NCI-H524 (cell line): ENCODE measurements at places on chromosomes 5 and 9.
A peak's percentile ranks its signal among the peaks of the same experiment; 100 is the strongest.

- no peak for DNase-seq
Measured at GRCh38 chr9:21558615-21559401, 76.7 kb upstream of the IFNE start.

- no peak for DNase-seq
Measured at GRCh38 chr5:95842854-95843544, 20.5 kb upstream of the GLRX start.

DNA sequence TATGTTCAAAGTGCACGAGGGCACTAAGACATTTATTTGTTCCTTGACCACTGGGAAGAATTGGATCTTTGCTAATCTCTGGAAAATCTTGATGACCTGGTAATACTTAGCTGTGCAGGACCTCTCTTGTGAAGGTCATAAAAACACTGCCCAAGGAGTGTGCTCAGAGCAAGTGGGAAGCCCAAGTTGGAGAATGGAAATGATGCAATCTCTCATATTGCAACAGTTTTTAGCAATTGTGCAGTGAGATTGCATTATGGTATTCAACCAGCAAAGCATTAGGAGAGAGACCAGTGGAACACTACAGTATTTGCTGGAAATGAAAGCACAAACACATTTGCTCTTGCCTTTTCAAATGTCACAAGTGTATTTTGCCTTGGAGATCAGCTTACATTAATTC is 34.5 kb downstream of the TXNDC8 start:
- no peak for DNase-seq

GRCh38 chr5:173247510-173247909 is 12.5 kb upstream of the NKX2-5 start:
- no peak for DNase-seq

GRCh38 chr5:170314541-170315095 is 17.0 kb upstream of the LCP2 start:
- DNase-seq = no peak

DNA sequence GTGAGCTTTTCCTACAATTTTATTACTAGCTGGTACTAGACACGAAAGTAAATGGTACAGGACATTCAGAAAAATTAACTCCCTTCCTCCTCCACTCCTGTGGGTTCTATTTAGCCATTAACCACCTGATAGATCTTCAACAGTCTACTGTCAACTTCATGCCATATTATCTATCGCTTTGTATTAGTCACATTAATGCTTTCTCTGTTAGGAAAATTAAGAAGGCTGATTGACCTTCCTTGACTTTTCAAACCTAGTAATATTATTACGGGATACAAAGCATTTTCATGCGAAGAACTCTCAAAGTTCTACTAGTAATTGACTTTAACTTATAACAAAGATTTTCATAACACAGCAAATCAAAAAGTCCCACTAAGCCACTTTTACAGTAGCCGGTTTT is 1.2 kb downstream of the TEX10 start:
- DNase-seq = no peak

GRCh38 chr5:6371079-6371810 is 7.1 kb downstream of the MED10 start:
- no peak for DNase-seq

GRCh38 chr5:19987612-19988361 is at the start of gene CDH18:
Gene CDH18, minus strand, starts transcription at chr5:19988200. Its CDS starts 149,214 bp downstream, at chr5:19838986.
- peak; percentile 85 for DNase-seq

DNA sequence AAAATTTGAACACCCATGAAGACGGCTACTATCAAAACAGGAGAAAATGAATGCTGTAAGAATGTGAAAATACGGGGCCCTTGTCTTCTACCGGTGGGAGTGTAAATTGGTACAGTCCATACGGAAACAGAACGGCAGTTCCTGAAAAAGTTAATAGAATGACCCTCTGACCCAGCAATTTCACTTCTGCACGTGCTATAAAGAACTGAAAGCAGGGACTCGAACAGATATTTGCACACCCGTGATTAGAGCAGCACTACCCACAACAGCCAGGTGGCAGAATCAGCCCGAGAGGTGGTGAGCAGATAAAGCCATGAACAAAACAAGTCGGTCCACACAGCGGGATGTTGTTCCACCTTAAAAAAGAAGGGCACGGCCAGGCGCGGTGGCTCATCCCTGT is 22.6 kb upstream of the SLC12A7 start:
- no peak for DNase-seq

DNA sequence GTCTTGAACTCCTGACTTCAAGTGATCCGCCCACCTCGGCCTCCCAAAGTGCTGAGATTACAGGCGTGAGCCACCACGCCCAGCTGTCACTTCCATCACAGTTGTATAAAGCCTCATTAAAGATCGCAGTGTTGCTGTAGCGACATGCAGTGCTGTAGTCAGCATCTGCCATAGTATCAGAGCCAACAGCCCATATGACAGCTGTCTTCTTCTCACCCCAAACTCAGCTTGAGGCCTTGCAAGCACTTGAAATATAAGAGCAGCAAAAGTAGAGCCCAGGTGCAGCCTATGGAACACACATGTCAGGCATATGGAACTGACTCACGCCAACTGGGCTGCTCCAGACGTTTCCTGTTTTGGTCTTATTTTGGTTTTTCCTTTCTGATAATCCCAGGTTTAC is 167.8 kb downstream of the TRIO start:
- peak; percentile 99 for DNase-seq

GRCh38 chr5:142481410-142481809 is 156.6 kb upstream of the SPRY4 start:
- DNase-seq = no peak

DNA sequence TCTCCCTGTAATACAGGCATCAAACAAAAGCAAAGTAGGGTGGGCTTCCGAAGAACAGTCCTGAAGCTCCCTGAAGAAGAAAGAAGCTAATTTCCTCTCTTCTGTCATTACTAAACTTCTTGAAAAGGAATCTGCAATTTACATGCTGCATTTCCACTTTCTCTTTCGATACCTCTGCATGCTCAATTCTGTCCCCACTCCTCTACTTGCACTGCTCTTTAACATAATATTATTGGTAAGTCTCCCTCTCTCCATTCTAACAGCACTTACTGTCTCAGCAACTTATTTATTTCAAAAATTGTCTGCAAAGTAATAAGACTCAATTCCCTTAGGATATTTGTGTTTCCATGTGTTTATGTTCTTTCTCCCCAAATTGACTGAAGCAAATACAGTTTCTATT is 3.9 kb upstream of the PLPP1 start:
- DNase-seq = no peak

- DNase-seq = no peak
Measured at GRCh38 chr5:42020788-42021530, 95.9 kb downstream of the FBXO4 start.

GRCh38 chr9:92496396-92497176 is 14.3 kb upstream of the ASPN start:
- no peak for DNase-seq

GRCh38 chr5:137666461-137666850 is 69.4 kb downstream of the KLHL3 start:
- no peak for DNase-seq

- DNase-seq = peak; percentile 13
Measured at GRCh38 chr5:130141659-130142320, 237.5 kb downstream of the CHSY3 start.

DNA sequence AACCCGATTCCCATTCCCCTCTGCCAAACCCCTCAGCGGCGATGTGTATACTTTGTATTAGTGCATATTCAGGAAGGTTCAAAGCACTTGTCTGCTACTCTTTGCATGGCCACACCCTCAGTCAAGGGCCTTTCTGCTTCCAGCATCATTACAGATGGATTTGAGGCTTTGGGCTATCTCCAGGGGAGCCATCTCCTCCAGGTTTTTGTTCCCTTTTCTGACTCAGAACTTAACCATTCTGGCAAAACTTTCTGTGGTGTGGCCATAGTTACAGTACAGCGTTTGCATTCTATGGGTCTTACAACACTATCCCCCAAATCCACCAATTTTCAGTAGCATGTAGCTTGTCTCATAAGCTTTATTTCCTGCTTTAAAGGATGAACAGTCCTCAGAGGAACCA is 36.0 kb upstream of the SVEP1 start:
- no peak for DNase-seq

GRCh38 chr9:125438506-125439433 is 177.1 kb downstream of the GAPVD1 start:
- DNase-seq = no peak

GRCh38 chr9:110464321-110464720 is 115.2 kb downstream of the SVEP1 start:
- no peak for DNase-seq

GRCh38 chr9:136116360-136117098 is 2.1 kb downstream of the TMEM250 start:
- no peak for DNase-seq

GRCh38 chr5:116759860-116760640 is 185.4 kb upstream of the SEMA6A start:
- DNase-seq = peak; percentile 19

DNA sequence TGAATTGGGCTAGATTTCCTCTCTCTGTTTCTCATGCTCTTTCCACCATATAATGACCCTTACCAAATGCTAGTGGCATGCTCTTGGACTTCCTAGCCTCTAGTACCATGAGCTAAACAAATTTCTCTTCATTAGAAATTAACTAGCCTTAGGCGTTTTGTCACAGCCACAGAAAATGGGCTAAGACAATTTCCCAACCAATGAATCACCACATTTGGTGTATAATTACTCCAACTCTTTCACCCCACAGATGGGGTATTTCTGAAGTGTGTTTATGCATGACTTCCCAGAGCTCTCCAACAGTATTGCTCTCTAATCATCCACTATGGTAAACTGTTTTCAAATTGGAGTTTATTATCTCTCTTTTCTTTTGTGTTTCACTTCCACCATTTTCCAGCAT is 1041.1 kb upstream of the COX7C start:
- peak; percentile 21 for DNase-seq

- peak; percentile 0 for DNase-seq
Measured at GRCh38 chr9:30970812-30971211, 1413.6 kb upstream of the ACO1 start.

GRCh38 chr5:174314261-174314660 is 268.8 kb downstream of the NSG2 start:
- no peak for DNase-seq

DNA sequence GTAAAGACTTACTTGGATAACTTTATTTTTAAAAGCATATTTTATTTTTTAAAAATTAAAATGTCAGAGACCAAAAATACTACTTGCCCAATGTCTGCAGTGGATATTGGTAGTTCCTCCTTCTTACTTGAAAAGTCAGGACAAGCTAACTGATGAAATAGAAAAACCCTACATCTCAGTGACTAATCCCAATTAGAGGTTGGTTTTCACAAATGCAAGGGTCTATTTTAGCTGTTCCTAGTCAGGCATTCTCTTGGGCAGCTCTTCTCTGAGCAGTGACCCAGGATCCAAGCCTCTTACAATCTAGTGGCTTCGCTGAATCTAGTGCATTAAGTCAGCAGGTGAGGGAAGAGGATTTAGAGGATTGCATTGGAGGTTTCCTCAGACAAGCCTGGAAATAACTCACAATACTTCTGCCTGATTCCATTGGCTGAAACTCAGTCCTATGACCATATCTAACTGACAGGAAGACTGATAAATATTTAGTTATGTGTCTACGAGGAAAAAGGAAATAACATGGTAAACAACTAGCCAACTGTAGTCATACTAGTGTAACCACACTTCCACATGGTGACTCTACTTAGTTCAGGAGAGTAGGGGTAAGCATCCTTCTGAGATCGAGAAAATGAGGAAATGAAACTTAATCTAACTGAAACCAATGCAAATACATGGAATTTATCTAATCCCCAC is 34.2 kb upstream of the MIER3 start:
- DNase-seq = no peak

- DNase-seq = no peak
Measured at GRCh38 chr9:87375397-87376073, 122.1 kb upstream of the DAPK1 start.

GRCh38 chr5:158619083-158619788 is 480.5 kb downstream of the EBF1 start:
- DNase-seq = no peak

DNA sequence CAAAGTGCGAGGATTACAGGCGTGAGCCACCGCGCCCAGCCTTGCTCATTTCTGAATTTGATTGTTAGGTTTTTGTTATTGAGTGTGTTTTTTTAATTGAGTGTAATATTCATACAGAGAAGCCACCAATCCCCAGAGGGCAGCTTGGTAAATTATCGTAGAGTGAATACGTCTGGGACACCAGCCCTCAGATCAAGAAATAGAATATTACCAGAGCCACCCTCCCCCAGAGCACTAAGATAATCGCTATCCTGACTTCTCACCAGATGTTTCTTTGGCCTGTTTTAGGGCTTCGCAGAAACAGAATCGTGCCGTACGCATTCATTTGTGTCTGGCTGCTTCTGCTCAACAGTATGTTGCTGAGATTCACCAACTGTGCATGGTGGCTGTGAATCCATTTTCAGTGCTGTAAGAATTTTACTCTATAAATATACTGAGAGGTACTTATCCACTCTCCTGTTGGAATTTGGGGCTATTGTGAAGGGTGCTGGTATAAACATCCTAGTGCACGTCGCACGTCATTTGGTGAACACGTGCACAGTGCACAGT is 37.8 kb upstream of the RUFY1 start:
- no peak for DNase-seq

DNA sequence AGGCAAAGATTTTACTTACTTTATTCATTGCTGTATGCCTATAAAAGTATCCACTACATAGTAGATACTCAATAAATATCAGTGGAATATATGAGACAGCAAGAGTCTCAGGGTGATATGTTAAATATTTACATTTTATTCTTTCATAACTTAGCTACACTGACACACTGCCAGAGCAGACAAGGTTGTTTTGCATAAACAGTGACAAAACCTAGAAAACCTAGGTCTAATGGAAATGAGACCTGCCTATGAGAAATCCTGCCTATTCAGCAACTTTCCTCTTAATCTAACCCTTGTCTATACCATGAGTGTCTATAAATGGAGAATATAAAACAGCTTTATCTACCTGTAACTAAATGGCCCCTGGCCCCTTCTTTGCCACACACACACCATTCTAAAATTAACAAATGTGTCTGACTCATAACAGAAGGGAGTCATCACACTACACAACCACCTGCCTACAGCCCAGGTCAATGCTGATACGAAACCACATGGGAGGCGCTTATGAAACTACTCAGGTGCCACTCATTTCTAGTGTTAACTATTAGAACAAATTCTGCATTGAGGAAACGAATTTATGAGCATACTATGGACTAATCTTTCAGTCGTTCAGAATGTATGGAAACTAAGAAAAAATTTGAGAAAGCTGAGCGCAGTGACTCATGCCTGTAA is 60.3 kb downstream of the UBAP2 start:
- no peak for DNase-seq

- DNase-seq = no peak
Measured at GRCh38 chr9:114203410-114204140, 48.2 kb downstream of the COL27A1 start.

GRCh38 chr9:125703662-125704061 is 3.3 kb downstream of the MAPKAP1 start:
- DNase-seq = no peak

DNA sequence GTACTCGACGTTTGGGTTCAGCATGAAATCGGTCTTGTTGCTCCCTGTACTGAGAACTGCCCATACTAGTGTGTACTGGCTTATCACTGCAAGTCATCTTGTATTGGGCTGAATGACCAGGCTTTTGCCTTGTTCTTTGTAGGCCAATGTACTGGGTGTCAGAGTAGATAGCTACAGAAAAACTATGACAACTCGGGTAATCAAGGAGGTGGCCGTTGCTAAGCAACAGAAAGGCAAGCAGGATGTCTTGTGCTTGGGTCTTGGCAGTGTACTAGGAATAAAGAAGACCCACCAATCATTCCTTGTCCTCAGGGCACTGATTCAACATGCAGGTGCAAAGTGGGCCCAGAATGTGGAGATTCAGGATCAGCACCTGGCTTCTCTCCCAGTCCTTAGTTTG is 11.9 kb upstream of the SHISAL2B start:
- peak; percentile 23 for DNase-seq

GRCh38 chr9:16623989-16624743 is 246.3 kb downstream of the BNC2 start:
- no peak for DNase-seq
